Activated CD8-positive, alpha-beta memory T cell treated with anti-CD3 and anti-CD28 coated beads for 4 hours (primary cell): ENCODE measurements at places on chromosomes 4 and X.

GRCh38 chr4:125187226-125188176 lies 127.3 kb upstream of the FAT4 start:
- DNase-seq, result no peak

- no peak for DNase-seq
These were observed 500.7 kb downstream of the ZNF674 start for GRCh38 chrX:46044486-46044885.

DNA sequence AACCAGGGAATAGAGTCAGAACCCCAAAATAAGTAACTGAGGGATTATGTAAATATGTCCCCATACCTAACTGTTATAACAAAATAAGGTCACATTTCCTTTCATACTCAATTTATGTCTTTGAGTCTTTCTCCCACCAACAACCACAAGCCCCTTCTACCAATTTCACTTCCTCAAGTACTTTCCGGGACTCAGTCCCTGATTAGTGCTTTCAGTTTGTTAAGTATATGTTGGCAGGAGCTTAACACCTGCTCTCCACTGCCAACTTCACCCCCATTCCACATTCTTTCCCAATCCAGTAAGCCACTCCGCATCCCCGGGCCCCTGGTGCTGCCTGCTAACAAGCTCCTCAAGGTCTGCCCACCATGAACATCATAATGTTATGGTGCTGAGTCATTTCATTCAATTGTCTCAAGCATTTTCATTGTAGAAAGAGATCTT lies 71.3 kb upstream of the SPRY1 start:
- DNase-seq, result no peak

GRCh38 chr4:90648791-90649190 lies 521.6 kb downstream of the CCSER1 start:
- no peak for DNase-seq

GRCh38 chr4:68342134-68342533 lies 7.8 kb downstream of the YTHDC1 start:
- DNase-seq, result no peak

DNA sequence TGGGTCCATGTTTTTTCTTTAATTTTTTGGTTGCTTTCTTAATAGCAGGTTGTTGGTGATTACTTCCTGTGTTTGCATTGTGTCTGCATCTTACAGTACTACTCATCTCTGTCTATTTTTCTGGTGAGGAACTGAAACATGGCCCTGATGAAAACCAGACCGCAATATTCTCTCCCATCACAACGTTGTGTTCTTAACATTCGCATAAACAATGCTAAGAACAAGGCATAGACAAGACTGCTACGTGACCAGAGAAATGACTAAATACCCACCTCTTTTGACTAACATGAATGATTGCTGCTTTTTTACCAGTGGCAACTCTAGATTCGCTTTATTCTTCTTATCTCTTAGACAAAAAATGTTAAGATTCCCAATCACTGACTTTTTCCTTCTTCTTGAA lies 179.1 kb downstream of the GC start:
- no peak for DNase-seq

GRCh38 chrX:138718941-138719340 lies 7.4 kb upstream of the FGF13 start:
- DNase-seq, result no peak

DNA sequence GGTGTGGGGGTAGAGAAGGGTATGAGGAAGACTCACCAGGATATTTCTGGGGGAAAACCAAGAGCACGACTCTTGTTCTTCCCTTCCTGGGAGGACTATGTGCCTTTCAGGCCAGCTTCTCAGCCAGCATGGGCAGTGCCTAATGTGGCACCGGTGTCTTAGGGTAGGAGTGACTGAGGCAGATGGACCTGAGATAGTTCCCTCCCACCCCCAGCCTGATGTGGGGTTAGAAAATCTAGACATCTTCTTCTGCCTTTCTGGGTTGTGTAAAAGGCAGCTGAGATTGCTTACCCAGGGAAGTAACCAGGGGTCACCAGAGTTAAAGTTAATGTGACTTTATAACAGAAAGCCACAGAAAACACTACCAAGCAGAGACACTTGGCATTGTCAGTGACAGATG lies 127.3 kb downstream of the TMA16 start:
- DNase-seq, result no peak
